ENCODE measurements at places on chromosomes 7 and 10.

DNA sequence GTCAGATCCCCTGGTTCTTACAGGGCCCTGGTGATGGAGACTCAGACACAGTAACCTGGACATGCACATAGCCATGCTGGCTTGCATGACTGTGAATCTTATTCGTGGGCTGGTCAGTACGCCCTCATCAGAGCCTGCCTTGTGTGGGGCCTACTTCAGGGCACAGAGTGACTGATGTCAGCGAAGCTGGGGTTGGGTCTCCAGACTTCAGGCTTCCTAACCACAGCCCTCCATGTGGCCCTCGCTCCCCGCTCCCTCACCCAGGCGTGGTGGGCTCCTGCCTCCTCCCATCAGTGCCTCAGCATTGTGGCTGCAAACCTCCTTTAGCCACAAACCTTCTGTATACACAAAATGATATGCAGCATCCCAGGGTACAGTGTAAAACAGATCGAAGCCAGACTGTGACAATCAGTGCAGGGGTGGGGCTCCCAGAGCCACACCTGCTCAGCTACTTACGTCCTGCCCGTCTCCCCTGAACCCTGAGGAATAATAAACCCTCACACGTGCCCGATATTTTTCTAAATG, 7.1 kb upstream of the C10orf105 start:
- no peak for DNase-seq

DNA sequence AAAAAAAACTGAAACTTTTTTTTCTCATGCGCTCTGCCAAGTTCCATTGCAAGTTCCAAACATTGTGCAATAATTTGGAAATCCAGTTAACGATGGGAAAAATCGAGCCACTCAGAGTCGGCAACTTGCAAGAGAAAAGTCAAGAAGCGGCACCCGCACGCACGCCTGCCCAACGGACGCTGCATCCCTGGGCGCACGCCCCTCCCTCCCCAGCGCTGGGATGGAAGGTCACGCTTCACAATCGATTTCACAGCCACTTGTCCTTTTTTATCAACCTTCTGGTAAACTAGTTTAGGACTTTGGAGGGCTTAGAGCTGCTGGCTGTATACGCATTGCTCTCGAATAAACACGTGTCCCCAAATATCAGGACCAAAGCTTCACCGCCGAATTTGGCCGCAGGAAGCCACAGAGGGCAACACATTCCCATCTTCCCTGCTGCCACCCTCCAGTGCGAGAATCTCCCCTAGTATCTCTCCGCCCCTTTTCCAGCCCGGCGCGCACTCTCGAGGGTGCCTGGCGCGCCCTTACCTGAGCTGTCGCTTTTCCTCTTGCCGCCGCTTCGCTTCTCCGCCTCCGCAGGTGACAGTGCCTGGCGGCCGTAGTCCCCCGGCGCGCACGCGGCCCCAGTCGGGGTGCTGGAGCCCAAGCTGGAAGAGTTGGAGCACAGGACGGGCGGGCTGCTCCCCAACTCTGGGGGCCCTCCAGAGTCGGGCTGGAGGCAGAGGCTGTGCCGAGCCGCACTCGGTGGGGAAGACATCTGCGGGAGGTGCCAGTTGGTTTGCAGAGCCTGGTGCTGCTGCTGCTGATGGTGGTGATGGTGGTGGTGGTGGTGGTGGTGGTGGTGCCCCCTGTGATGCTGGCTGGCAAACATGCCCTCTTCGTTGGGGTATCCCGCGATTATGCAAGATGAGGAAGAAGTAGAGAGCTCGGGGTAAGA, 857 bp downstream of the MEOX2 start:
- DNase-seq, result no peak

- DNase-seq, result no peak
Measured at GRCh38 chr10:113264333-113265131, 288.3 kb upstream of the HABP2 start.

DNA sequence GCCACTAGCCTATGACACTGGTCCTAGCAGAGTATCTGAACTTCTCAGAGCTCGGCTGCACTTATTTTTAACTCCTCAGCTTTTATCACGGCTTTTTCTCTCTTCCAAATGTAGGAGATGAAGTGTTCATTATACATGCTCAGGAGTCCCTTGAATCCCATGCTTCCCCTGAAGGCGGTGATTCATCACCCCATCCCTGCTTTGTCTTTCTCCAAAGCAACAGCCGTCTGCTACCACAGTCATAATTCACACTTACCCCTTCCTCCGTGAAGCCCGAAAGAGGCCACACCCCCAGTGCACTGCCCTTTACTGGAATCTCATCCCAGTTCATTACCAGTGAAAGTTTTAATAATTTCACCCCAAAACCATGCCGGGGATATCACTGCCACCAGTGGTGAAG, 301.5 kb upstream of the SHH start:
- no peak for DNase-seq

GRCh38 chr10:130425881-130426435, 289.8 kb downstream of the GLRX3 start:
- no peak for DNase-seq

- DNase-seq, result no peak
Measured at GRCh38 chr7:82172881-82173280, 270.7 kb downstream of the CACNA2D1 start.

DNA sequence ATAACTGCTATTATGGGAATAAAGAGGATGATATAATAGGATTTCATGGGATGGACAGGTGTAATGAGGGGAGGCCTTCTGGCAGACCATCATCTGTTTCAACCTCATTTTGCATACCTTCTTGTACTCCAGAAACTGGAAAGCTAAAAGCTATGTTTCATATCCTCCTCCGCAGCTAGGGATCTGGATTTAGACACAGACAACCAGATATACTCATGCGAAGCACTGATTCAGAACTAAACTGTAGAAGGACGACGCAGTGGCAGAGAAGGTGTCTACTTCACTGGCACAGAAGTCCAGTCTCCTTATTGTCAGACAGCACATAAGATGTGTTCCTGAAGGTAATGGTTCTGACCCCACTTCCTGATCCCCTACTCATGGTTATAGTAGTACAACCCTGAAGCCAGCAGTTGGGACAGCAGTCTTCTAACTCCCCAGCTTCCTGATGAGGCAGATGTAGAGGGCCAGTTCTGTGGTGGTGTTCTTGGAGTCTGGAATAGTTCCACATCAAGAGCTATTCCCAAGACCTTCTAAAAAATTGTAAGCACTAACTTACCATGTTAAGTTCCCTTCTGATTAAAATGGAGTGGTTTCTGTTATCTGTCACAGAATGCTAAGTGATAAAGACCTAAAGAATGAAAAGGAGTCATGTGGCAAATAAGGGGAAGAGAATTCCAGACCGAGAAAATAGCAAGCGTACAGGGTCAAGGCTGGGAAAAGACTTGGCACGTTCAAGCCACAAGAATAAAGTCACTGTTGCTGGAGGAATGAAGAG, 550.3 kb downstream of the GRM8 start:
- DNase-seq, result no peak

GRCh38 chr10:47364911-47365310, 16.7 kb downstream of the RBP3 start:
- no peak for DNase-seq

DNA sequence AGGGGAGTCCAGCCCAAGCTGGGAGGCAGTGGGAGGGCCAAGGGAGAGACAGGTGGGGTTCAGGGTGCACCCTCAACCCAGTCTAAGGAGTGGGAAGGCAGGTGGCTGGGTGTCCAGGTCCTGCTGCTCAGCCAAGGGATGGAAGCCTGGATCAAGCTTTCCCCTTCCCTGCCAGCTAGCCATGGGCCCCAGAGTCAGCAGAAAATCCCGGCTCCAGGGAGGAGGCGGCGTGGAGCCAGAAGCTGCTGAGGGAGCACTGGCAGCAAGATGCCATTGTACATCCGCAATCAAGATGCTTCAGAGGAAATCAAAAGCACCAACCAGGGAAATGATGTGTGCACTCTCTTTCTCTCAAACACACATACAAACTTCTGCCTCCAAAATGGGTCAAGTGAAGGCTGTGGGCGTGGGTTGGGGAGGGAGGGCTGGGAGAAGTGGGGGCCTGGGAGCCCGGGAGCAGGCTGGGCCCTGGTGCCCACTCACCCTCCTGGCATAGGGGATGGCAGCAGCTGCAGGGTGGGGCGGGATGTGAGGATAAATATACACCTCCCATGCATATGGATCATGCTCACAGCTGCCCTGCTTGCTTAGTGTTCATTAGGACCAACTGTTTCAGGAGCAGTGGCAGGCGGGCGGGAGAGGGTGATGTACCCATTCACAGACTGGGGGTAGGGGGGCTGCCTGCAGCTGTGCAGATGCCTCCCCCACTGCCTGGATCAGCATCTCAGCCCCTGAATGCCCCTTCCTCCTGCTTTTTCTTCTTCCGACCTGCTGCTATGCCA, 24.2 kb downstream of the TRIM8 start:
- no peak for DNase-seq

GRCh38 chr10:116697816-116698215, 44.5 kb downstream of the HSPA12A start:
- DNase-seq, result no peak

DNA sequence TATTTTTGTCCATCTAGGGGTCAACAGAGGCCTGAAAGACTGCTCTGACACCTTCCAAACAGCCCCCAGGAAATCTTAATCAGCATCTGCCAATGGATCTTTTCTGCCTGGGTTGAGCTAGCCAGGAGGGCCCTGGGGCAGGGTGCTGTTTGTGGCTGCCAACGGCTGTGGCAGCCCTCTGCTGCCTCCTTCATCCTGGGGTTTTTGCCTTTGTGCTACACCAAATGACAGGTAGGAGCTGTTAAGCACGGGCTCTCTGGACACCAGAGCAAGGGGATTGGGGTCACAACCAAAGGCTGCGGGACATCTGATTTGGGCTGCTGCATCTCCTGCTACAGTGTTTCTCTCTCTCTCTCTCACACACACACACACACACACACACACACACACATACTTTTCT, 2.0 kb upstream of the KIAA1217 start:
- DNase-seq, result no peak

GRCh38 chr10:98310701-98311100, 42.7 kb upstream of the LOXL4 start:
- DNase-seq, result no peak

- no peak for DNase-seq
Measured at GRCh38 chr10:504121-504611, 185.3 kb downstream of the DIP2C start.

DNA sequence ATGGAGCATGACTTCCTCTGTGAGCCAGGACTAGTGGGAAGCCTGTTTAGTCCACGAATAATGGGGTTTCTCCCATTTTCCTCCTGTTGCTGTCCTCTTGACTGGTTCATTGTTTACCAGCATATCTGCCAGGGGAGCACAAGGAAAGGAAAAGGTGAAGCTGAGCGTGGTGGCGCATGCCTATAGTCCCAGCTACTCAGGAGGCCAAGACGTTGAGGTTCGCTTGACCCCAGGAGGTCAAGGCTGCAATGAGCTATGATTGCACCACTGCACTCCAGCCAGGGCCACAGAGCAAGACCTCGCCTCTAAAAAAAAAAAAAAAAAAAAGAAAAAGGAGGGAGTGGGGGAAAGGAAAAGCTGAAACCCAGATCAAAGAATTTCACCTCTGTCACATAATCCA, 5.8 kb upstream of the IL2RA start:
- DNase-seq, result no peak

GRCh38 chr7:159147246-159147645, 2.6 kb upstream of the VIPR2 start:
- DNase-seq, result no peak

- DNase-seq, result no peak
Measured at GRCh38 chr10:110916554-110917346, 2.2 kb downstream of the BBIP1 start.

DNA sequence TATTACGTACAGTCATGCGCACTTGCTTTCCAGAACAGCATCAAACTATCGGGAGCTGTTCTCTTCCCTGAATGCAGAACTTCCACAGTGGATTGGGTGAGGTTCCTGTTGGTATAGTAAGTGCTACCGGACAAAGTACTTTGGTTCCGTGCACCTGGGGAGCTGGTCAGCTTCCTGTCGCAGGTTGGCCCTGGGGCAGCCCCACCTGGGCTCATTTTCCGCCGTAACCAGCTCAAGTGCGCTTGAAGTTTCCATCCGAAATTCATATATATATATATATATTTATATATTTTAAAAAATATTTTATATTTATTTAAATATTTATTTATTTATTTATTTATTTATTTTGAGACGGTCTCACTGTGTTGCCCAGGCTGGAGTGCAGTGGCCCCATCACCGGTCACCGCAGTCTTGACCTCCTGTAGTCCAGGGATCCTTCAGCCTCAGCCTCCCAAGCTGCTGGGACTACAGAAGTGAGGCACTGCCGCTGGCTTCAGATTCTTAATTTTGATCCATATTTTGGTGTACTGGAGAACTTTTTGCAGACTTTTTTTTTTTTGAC, 6.5 kb downstream of the SCART1 start:
- DNase-seq, result no peak

- DNase-seq, result no peak
Measured at GRCh38 chr10:120684226-120684625, 166.9 kb upstream of the WDR11 start.

DNA sequence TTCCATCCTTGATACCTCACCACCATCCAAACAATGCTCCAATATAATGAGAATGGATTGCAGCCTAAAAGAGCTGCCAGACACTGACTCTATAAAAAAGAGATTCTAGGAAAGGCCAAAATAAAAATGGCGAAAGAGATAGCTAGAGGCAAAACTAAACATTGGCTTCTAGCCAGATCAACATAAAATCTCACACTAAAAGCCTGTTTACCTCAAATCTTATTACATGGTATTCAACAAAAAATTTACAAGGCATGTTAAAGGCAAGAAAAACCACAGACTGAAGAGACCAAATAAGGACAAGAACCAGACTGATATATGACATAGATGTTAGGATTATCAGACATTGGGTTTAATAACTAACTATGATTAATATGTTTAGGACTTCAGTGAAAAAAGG, 1127.0 kb downstream of the DNAJB9 start:
- DNase-seq, result no peak

- no peak for DNase-seq
Measured at GRCh38 chr10:75497997-75498883, 66.8 kb downstream of the LRMDA start.

DNA sequence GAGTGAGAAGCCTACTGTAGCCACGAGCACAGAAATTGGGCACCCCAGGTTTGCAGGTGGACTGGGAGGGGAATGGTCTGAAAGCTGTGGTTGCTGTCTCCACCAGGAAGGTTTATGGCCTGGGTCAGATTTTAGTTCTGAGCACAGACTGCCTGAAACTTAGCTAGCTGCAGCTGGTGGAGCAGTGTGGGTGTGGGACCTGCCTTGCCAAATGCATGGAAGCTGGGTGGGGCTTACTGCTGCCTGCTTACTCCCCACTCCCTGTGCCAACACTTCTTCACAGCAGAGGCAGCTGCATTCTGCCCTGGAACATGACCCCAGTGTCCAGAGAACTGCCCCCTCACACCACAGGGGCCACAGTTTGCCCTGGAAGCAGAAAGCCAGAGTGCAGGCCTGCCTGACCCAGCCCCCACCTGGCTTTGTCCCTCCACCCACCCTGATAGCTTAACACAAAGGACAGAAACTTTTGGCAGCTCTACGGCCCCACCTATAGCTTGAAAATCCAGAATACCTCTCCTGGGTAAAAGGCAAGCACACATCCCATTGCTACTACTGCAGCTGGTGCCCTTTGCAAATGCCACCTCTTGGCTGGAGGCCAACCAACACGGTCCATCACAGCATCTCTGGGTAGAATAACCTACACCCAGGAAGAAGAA, 281.6 kb downstream of the AGMO start:
- no peak for DNase-seq

GRCh38 chr10:48820231-48820630, 119.4 kb downstream of the LRRC18 start:
- no peak for DNase-seq

GRCh38 chr10:92993699-92994272, 66.8 kb upstream of the CYP26C1 start:
- DNase-seq, result no peak
